ENCODE measurements at places on chromosomes 6 and 20. TPM values are rescaled to one million over a fixed set of nuclear protein-coding genes. Genes with fewer than 3 reads are reported as not detected.

Gene RGL2
- 34.7 TPM for total RNA-seq

Gene SRSF3
- total RNA-seq: 416 TPM

Gene MANEA
- 23.2 TPM for total RNA-seq

Gene ELOVL4
- 2.1 TPM for total RNA-seq

Gene CTCFL
- not detected for total RNA-seq

Gene CLPSL2
- not detected for total RNA-seq

Gene BMP2
- not detected for total RNA-seq

Gene ANGPT4
- not detected for total RNA-seq

Gene TUBB2B
- not detected for total RNA-seq

Gene ID4
- not detected for total RNA-seq

Gene MRAP2
- not detected for total RNA-seq

Gene VIP
- total RNA-seq: not detected

Gene ABHD16A
- total RNA-seq: 49.0 TPM

Gene SMLR1
- total RNA-seq: not detected

Gene PRR3
- 23.6 TPM for total RNA-seq

Gene PNPLA1
- total RNA-seq: not detected

Measured in activated CD8-positive, alpha-beta memory T cell treated with anti-CD3 and anti-CD28 coated beads, Interleukin-2, amount 10 ng/mL, durations not matched to agents 7 days and 5 days (primary cell).